NCI-H1436 (cell line): ENCODE measurements at places on chromosomes 2 and 18.

GRCh38 chr2:72412214-72412613 lies 264.6 kb upstream of the CYP26B1 start:
- no peak for DNase-seq

DNA sequence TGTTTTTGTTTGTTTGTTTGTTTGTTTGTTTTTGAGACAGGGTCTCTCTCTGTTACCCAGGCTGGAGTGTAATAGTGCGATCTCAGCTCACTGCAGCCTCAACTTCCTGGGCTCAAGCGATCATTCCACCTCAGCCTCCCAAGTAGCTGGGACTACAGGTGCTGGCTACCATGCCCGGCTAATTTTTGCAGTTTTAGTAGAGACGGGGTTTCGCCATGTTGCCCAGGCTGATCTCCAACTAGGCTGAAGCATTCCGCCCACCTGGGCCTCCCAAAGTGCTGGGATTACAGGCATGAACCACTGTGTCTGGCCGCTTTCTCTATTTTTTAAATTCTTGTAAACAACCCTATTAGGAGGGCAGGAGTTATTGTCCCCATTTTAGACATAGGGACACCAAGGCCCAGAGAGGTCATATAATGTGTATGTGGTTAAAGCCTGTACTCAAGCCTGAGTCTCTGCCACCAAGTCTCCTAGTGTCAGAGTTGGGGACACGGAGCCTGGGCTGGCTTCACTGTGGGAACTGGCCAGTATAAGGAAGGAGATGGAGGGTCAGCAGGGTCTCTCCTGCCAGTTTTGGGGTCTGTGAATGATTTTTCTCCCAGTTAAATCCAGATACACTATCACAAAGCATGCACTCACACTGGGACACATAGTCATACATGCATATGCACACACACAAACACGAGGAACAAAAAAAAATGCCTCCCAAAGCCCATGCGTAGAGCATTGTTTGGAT lies 27.5 kb upstream of the MCFD2 start:
- DNase-seq = no peak

GRCh38 chr2:106948540-106948939 lies 62.6 kb upstream of the ST6GAL2 start:
- DNase-seq = no peak

GRCh38 chr18:51278045-51278649 lies 80.7 kb upstream of the MEX3C start:
- peak; percentile 46 for DNase-seq

DNA sequence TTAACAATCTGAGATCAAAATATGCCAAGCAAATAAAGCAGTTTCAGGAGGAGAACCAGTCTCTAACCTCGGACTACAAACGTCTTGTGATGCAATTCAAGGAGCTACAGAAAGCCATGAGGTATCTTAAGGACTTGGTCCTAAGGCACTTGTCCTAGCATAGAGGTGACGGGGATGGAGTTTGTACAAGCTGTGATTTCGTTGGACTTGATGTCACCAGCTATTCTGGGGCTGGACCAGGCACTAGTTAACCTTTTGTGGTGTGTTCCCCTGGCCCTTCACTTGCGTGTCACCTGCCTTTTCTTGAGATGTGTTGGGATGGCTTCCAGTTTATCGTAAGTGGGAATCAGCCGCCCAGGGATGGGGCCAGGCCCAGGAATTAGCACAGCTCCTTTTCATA lies 33.7 kb downstream of the OTOF start:
- no peak for DNase-seq

DNA sequence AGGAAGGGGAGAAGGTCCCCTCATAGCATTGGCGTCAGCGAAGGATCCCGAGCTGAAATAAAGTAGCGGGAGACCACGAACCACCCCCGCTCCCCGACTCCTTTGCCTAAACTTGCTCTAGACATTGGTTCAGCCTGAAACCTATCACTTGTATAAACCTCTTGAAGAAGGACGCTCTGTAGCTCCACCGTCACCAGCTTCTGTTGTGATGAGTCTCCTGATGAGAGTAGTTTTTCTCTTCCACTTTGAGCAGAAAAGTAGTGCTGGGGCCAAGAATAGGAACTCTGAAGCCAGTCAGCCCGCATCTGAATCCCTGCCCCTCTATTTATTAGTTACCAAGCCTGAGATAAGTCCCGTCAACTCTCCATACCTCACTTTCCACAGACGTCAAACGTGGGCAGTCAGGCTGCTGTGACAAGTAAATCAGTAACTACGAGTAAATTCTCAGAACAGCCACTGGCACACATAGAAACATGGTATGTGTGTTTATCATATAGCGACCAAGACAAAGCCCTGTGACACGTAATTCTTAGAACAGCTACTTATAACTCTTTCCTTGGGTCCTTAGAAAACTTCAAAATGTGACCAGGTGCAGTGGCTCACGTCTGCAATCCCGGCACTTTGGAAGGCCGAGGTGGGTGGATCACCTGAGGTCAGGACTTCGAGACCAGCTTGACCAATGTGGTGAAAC lies 61.7 kb downstream of the CD226 start:
- no peak for DNase-seq

DNA sequence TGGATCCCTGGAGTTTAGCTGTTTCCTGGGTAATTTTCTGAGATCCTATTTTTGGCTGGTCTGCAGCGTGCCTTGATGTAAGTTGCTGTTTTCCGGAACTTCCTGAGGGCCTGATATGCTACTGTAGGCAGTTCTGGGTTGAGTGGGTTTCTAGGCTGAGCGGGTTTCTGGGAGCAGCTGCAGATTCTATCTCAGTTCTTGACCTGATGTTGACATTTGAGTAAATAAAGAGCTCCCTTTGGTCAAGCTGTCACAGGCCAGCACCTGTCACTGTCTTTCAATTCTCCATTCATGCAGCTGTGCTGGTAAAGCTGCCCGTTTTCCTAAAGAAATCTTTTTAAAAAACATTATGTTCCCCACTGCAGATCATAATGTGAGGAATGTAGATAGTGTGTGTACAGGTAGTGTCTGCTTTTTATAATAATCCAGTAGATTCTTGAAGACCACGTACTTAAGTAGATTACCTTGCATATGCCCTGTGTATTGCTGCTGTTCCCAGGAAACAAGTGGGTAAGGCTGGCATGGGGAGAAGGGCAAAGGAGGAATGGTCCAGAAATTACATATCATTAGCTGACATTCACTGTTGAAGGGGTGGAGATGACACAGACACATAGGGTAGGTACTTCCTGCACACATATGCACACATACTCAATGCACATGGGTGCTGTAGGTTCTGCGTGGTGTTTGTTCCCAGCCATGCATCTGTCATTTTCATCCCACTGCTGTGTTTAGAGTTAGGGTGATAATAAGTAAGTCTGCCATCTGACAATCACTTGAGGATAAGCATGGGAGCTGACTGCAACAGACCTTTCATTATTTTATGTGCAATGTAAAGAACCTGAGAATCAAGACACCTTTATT lies 25.9 kb downstream of the CD28 start:
- DNase-seq = no peak

GRCh38 chr2:232666051-232666805 lies 30.9 kb upstream of the GIGYF2 start:
- no peak for DNase-seq
